ENCODE measurements at places on chromosomes 7 and 10.

DNA sequence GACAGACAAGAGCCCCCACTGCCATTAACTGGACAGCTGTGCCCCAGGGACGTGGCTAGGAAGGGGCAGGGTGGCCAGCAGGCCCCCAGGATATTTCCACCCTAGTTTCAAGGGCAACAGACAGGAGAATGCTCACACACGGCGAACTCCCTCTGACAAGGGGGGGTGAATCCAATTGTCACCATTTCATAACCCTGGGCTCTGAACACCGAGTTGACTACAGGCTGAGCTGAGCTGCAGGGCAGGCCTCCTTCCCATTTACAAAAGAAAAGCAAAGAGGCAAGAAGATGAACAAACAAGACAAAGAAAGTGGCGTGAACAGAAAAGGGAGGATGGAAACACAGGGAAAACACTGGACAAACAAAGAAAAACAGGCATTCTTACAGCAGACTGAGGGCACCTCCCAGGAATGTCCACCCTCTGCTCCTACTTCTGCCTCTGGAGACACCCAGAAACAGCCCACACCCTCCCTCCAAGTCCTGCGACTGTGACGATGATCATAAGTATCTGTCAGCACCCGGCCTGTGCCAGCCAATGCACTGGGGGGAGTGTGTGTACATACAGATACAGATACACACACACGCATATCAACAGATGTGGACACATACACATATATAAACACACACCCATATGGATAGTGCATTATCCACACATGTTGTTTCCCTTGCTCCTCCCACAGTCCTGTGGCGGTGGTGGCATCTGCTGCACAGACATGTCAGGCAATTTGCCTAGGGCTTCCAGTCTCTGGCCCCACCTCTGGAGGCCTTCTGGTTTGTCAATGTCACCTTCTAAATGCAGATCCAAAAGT lies 66.2 kb downstream of the FAM53B start:
- DNase-seq = no peak

GRCh38 chr10:127648885-127649284 lies 88.1 kb upstream of the FOXI2 start:
- no peak for DNase-seq

DNA sequence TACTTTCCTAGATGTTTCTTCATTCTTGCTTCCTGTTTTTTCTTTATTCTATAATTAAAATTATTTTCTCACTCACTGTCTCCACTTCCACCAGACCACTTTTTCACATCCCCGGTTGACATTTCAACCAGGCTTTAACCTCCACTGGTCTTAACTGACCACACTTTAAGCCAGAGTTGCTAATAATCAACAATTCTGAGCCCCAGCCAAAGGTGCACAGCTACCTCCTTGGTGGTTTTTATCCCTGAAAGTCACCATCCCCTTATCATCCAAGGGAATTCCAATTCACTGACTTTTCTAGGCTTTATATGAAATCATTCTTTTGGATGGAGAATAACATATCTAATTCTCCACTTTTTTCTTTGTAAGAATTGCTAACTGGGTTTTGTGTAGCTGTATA lies 138.9 kb downstream of the FRMD4A start:
- no peak for DNase-seq

- DNase-seq = no peak
Measured at GRCh38 chr7:696812-697551, 29.5 kb upstream of the DNAAF5 start.

DNA sequence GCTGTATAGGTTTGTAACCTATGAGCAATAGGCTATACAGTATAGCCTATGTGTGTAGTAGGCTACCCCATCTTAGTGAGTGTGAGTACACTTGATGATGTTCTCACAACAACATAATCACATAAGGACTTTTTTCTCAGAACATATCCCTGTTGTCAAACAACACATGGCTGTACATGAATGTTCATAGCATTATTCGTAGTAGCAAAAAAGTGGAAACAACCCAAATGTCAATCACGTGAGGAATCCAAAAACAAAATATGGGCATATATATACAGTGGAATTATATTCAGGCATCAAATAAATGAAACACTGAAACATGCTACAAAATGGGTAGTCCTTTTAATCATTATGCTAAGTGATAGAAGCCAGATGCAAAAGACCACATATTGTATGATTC lies 31.1 kb downstream of the CCDC172 start:
- DNase-seq = no peak

DNA sequence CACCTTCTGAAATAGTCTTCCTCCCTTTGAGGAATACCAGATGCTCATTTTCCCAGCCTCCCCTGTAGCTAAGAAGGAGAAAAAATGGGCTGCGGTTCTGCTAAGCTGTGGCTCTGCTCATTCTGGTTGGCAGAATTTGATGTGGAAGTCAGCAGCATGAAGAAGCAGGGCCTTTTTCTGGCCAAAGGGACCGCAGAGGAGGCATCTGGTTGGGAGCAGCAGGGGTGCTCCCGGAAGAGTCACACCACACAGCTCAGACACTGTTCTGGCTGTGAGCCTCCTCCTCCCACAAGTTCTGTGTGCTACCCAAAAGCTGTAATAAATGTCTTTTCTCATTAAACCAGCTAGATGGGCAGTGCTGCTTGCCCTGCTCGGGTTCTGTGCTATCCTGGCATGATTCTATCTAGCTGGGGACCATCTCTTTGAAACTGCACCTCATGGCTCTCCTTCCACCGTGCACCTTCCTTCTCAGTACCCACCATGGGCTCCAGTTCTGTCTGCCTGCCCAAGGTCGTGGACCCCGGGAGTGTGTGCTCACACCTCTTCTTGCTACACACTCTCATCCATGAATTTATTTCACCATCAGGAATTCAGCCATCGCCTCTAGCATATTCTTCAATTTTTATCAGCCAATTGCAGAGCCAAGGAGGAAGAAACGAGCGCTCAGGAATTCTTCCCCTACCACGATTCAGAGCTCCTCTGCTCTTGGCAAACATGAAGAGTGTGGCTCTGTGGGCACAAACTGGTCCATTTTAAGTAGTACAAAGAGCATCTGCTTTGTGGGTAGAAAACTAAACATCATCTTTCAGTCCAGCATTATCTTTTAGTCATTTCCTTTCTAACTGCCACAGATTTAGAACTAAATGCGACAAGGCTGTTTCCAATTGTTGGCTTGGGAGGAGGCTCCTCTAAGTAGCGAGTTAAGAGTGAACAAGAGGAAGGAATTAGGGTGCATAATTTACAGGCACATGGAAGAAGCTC lies 76.9 kb downstream of the FAM171A1 start:
- DNase-seq = no peak

DNA sequence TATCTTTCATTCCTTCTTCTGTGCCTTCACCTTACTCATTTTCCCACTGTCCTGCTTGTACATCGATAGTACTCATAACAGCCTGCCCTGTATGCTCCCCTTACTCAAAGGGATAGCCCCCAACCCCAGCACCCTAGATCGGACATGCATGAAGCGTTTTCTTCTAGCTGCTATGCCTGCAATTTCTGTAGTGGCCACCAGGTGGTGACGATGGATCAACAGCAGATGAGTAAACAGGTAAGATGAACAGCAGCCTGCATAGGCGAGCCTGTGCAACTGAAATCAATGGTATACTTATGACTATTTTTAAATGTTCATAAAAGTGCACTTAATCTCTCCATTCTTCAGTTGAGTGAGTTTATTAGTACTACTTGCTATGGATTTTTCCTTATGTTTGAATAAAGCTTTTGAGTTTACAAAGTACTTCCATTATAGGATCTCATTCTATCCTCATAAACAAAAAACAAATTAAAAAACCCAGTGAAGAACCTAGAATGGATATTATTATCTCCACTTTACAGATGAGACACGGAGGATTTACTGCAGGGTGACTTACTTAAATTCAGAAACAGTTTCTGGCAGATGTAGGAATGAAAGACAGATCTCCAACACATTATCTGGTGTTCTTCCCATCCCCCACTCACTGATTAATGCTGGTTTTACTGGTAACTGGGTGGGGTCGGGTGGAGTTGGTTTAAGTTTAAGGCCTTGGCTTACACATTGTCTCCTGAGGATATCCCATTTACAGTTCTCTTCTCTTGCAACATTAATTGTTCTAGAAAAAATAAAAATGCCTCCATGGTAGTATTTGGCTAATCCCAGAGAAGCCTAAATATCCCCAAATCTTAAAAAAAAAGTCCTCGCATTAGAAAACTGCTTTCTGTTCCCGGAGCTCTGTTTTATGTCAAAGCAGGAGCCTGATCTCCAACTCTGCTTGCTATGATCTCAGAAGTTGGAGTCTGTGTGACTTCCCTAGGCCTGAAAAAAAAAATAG lies 222.1 kb downstream of the GLI3 start:
- DNase-seq = peak; percentile 64

DNA sequence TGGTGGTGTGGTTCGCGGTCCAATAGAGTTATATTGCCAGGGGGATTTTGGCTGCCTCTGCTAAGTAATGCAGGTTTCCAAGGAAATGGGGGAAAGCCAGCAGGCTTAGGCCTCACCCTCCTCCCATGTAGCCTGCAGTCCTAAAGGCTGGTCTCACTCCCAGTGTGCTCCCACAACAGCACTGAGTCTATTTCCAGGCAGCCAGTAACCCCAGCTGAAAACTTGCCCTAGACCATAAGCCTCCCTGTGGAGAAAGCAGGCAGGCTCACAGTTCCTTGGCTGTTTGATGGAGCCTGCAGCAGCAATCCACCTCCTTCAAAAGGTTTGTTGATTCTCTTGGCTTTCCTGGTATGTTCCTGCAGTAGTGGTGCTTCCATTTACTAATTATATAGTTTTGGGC lies 220.0 kb upstream of the ZNF804B start:
- no peak for DNase-seq

- DNase-seq = no peak
Measured at GRCh38 chr10:127125331-127125730, 71.1 kb downstream of the INSYN2A start.

- no peak for DNase-seq
Measured at GRCh38 chr7:73920406-73921134, 59.6 kb downstream of the TMEM270 start.

DNA sequence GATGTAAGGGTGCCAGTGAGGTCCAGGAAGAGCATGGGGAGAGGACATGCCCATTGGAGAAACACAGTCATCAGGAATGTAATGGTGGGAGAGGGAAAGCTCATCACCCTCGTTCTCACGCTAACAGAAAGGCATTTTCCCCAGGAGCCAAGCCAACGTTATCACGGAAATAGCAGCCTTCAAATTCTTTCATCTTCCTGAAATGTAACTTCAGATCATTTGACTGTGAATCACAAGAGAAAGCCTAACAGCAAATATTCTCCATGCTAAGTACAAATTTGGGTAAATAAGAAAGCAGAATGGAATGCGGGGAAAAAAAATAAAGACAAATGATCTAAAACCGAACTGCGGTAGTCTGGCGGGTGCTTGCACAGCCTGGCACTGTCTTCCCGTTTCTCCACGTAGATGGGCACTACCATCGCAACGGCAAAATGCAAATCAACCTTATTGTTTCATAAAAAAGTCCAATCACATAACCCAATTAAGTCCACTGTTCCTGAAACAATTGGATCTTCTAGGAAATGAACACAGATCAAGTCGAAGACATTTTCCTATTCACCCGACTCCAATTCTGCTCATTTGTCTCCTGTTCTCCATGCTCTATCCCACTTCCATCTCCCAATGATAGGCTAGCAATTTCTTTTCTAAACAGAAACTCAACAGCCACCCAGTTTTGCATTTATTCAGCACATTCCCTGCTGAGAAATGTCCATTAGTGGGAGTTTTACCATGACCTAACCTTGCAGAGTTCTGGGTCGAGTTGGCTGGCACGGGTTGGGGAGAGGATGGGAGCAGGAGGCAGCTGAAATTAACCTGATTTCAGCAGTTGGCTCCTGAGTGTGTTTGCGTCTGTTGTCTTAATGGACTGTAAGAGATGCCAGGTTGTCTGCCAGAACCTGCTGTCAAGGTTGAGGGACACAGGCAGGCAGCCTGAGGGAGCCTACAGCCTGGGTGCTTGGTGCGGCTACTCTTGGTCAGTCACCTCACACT lies 74.6 kb upstream of the FRMD4A start:
- DNase-seq = no peak

DNA sequence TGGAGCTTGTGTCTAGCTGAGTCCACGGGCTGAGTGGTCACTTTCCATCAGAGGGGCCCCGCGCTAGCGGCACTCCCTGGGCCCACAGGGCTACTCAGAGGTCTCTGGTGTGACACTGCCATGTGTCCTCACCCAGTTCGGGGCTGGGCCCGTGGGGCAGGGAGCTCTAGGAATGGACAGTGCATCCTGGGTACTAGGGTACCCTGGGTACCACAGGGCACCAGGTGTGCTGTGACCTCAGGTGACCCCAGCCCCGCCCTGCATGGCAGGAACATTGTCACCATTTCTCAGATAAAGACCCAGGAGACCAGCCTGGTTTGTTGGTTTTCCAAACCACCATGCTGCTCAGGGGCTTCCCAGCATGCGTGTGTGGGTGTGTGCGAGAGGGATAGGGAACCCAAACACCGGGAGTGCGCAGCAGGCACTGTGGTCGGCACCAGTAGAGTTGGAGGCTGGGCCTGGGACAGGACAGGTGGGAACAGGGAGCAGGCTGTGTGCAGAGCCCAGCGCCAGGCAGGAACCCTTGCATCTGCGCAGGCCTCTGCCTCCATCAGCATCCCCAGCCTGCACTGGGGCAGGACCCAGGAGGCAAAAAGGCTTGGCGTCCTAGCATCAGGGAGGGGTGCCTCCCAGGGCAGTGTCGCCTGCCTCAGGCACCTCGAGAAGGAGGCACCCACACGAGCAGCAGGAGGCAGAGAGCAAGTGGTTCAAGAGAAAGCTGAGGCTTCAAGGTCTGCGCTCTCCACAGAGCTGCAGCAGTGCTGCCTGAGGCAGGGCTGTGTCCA lies 19.4 kb upstream of the CSGALNACT2 start:
- DNase-seq = no peak

DNA sequence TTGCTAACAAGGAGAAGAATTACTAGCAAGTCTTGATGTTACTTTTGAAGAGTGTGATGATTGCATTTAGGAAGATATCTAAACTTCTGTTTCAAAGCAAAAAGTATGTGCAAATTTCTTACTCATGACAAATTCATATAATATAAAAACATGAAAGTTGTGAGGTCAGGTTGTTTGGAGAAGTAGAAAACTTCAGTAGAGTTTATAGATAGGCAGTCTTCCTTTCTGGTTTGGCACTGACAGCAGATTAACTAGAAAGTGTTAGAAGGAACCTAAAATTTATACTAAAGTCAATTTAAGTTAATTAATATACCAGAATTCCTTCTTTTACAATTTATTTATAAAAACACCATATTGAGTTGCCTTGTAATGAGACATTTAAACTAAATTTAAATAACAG lies 16.9 kb downstream of the PTEN start:
- DNase-seq = no peak

DNA sequence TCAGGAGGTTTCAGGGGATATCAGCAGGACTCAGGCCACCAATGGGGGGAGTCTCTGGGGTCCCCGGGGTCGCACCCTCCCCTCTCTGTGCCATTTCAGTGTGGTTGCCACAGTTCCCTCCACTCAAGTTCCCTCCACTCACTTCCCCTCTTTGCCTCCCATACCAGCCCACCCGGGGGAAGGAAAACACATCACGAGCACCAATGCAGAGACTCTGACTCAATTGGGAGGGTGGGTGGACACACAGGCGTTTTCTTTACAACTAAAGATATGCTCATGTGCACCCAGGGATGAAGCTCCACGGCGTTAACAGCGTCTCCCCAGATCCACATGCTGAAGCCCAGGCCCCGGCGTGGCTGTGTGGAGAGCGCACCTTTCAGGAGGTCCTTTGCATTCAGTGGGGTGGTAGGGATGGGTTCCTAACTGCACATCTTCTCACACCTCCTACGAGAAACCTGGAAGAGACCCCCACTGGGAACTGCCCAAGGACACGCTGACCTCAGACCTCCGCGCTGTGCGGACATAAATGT lies 254.1 kb downstream of the ZMYND11 start:
- DNase-seq = no peak
